ENCODE measurements at places on chromosomes 6 and 20.

GRCh38 chr20:18265441-18265840 lies 22.9 kb upstream of the ZNF133 start:
- no peak for DNase-seq

GRCh38 chr6:122407712-122408111 lies 8.3 kb downstream of the HSF2 start:
- no peak for DNase-seq

DNA sequence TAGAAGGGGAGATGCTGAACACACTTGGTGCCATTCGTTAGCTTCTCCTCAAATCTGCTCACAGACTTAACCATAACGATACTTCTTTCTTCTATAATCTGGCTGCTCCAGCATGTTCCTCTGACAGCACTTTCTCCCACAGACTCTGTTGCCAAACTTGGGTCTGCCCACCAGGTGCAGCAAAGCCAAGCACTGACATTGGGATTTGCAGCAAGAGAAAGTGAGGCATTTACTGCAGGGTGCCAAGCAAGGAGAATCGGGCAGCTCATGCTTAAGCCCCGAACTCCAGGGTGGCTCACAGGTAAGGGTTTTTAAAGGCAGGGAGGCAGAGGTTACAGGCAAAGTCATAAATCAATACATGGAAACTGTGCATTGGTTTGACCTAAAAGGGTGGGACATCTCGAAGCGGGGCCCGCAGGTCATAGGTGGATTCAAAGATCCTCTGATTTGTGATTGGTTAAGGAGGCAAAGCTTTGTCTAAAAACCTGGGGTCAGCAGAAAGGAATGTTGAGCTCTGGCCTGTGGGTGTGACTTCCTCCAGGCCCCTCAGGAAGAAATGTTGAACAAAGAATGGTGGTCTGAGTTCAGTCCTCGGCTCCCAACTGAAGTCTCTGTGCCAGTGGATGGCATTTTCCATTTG lies 25.1 kb upstream of the PNPLA1 start:
- no peak for DNase-seq

DNA sequence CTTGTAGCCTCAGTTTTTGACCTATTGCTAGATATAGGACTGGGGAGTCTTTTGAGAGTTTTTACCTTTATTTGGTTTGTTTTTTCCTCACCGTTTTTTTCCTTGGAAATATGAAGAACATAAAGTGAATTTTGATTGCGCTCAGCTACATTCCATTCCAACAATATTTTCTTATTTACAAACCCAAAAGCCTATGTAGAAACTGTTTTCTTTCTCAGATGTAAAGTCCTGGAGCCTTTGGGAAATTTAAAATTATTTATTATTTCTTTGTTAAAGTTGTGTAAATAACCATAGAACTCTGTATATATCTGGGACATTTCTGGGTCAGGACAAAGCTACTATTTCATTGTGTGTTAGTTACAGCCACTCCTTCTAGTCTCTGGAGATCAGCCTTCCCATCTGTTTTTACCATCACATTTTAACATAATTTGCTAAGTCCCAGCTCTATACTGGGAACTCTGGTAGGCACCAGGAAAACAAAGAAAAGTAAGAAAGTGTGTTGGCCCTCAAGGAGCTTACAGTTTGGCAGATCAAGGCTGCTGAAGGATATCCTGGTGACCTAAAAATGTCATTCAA lies 68.8 kb downstream of the JAG1 start:
- DNase-seq: no peak

DNA sequence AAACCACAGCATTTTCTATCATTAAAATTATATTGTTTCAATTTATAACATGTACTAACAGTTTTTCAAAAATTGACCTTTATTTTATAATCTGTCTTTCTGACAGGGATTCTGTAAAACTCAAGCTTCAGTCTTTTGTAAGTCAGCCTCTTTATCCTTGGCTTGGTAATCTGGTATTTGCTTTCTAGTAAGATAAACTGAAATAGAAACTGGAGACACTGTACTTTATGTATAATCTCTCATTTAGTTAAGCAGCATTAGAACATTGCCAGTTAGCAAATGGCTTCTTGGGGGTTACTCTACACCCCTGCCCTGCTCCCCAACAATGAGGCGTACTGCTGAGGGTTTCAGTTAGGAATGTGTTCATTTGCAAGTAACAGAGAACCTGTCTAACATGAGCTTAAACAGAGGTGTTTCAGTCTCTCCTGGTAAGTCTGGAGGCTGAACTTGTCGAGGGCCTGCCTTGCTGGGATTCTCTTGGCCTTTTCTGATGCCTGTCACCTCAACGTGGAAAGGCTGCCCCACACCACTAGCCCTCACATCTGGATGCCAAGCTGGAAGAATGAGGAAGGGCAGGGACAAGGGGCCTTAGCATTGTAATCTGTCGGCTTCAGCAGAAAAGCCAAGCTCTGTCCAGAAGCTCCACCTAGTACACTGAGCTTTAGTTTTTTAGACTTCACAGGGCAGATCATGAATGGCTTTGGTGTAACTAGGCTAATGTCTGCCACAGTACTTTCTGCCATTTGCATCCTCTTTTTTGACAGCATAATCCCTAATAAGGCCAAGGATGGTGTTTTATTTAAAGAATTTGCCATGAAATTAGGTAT lies 34.8 kb downstream of the SH3BGRL2 start:
- no peak for DNase-seq

DNA sequence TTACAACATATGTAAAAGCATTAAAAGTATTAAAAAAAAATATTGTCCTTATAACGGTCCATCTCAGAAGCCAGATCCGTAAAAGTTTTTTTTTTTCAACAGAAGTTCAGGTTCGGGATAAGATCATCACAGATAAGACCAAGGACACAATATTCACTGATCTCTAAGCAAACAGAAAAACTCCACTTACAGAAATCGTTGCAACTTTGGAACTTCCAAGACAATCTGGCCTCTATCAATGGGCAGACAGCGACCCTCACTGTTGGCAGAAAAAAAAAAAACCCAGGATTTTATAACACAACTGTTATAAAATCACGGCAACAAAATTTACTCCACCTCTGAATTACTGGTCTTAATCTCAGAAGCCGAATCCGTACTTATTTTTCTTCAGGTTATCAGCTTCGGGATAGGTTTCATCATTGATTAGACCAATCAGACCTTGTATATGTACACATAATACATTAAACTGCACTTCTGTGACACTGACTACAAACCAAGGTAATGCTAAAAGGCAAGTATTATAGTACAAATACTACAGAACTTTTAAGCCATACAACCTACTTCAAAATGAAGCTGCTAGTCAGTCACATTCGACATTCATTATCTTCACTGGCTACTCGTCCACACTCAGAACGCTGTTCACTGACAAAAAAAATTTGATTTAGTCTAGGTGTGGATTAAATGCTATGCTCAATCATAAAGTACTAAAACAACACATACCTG lies 34.7 kb upstream of the SYNCRIP start:
- no peak for DNase-seq

DNA sequence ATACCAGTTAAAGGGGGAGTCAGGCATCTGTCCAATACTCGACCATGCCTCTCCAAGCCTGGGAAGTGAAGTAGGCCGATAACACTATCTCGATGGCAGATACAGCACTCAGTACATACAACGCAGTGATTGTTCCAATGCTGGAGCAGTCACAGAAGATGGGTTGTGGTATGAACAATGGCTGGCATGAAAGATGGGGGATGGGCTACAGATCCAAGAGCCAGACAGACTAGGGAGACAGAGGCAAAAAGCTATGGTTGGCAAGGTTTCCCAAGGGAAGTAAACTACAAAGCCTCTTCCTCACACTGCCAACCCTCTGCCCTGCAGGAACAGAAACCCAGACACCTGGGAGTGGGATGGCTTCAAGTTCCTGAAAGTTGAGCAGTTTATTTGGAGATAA lies 19.2 kb downstream of the FKBP1A start:
- peak; percentile 74 for DNase-seq
